Smooth muscle cell of the brain vasculature (primary cell): ENCODE measurements at places on chromosomes 11 and 22.
A peak's percentile ranks its signal among the peaks of the same experiment; 100 is the strongest.

- no peak for DNase-seq
These were observed 125.7 kb downstream of the TRIM29 start for GRCh38 chr11:120012245-120012644.

- DNase-seq, result no peak
These were observed 306.6 kb downstream of the BUD13 start for GRCh38 chr11:116466191-116466590.

DNA sequence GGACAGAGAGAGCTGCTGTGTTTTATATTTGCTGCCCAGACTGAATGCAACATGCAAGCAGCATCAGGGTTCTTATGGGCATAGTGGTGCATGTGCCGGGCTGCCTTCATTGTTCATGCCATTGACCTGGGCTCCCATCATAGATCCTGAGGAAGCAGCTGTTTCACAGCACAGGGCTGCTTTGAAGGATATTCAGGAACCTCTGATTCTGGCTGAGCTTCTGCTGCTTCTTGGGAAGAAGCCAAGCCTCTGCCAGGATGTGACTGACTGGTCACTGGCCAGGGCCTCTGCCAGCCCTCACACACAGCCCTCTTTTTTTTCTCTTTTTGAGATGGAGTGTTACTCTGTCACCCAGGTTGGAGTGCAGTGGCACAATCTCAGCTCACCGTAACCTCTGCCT, 43.3 kb downstream of the CYB5R2 start:
- no peak for DNase-seq

DNA sequence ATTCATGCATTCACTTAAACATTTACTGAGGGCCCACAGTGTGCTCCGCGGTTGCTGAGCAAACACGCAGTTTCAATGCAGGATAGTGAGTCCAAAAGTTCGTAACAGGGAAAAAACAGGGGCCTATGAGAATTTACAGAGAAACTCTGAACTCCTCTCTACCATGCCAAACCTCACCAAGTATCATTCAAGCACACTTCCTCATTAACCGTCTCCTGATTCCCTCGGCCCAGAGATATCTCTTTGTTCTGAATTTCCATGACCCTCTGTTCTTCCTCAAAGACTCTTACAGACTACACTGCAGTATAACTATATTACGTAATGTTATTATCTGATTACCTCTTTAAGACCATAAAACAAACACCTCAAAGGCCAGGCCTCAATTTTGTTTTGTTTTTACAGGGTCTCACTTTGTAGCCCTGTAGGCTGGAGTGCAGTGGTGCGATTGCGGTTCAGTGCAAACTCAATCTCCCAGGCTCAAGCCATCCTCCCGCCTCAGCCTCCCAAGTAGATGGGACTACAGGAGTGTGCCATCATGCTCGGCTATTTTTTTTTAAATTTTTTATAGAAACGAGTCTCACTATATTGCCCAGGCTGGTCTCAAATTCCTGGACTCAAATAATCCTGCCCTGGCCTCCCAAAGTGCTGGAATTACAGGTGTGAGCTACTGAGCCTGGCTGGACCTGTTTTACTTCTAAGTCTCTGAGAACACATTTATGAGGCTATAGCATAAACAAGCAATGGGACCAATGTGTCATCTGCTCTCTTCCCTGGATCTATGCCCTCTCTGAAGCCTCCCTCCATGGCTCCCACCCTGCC, 3.6 kb downstream of the HPS4 start:
- no peak for DNase-seq

- DNase-seq, result no peak
These were observed 25.4 kb upstream of the FGF19 start for GRCh38 chr11:69729252-69729651.

DNA sequence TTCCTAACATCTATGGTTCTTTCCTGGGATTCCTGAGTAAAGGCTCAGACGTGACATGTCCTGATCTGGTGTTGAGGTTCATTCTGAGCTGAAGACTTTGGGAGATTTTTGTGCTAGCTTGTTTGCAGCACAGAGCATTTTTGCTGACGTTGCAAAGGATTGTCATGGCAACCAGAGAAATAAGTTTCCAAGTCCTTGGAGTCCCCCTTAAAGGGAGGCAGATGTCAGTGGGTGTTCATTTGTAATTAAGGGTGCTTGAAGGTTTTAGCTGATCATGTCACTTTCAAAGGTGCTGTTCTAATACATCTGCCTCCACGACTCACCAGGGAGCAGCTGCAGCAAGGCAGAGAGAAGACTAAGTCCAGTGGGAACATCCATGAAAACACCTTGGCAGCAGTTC, 5.4 kb upstream of the SYN3 start:
- no peak for DNase-seq

DNA sequence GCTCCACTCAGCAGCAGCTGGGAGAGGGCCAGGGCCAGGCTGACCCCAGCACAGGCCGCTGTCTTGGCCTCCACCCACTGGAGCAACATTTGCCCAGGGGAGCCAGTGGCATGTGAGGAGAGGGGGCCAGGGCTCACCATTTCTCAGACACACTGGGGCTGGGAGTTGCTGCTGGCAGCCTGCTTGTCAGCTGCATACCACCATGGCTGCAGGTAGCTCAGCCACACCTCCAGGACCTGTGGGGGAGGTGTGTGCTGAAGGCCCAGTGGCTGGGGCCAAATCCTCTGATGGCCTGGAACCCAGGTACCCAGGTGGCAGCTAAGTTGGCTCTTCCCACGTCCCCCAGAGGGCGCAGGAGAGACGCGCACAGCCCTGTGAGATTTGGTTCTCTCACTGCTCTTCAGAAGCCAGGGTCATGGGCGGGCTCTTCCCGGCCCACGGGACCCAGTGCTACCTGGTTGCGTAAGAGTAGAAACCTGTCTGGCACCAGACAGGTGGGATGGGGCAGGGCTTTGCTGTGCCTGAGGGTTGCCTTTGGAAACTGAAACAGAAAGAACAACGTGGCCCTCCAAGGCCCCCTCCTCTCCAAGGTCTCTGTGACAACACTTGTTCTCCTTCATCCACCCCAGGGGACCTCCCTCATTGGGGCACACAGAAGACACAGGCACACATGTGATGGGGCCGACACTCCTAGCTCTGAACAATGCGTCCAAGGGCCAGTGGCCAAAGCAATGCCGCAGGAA, 98.8 kb downstream of the MED15 start:
- no peak for DNase-seq

GRCh38 chr11:87232320-87232719, 194.6 kb downstream of the TMEM135 start:
- DNase-seq, result no peak

DNA sequence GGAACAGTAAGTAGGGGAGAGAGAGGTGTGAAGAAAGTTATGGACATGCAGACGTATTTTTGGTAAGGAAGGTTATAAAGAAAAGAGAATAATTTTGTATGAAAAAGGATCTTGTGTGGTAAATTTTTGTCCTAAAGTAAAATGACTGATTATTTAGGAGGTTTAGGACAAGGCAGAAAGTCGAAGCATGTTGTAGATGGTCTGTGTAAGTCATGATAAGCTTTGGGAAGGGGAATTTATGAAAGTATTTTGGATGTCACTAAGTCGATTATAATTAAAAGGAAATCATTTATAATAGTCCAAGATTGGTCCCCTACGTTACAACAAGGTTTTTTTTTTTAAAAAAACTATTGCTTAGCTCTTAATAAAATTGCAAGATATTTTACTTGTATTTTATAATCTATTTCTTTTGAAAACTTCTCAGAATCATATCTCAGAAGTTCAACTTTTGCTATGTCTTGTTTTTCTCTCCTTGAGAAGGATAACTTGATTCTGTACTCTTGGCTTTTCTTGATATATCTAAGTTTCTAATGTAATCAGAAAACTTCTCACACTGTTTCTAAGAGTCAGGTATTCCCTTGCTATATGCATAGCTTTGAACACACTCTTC, 10.9 kb upstream of the CABP2 start:
- no peak for DNase-seq

- peak; percentile 28 for DNase-seq
These were observed 10.9 kb downstream of the ACO2 start for GRCh38 chr22:41479671-41480396.

DNA sequence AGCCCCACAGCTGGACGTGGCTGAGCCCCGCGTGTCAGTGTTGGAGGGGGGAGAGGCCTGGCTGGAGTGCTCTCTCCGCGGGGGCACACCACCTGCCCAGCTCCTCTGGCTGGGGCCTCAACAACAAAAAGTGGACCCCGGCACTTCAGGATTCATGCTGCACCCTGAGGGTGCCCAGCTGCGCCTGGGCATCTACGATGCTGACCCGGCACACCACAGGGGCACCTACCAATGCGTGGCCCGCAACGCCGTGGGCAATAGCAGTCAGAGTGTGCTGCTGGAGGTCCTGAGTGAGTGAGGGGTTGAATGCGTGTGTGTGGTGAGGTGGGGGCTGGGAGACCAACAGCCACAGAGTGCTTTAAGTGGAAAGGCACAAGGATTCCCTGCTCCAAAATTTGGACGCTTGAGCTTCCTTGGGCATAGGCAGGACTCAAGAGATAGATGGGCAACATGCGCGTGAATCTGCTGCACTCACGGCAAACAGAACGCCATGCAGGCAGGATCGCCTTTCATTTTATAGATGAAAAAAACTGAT, 7.6 kb downstream of the VSIG10L2 start:
- DNase-seq, result no peak

GRCh38 chr11:117872975-117873827, 3.3 kb downstream of the FXYD6 start:
- no peak for DNase-seq

DNA sequence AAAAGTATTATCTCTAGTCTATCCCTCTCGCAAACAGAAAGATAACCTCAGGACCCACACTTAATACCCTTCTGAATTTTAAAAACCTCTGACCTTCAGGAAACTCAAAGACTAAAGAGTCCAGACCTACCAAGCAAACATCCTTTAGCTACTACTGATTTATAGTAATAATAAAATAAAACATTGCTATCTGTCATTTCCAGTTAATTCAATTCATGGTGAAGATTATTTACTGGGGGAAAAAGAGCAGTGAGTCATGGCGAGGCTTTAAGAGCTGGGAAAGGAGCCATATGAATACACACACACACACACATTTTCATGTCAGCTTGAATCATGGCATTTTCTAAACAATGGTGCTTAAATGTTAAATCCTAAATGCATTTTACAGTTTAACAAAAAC, 87.1 kb downstream of the FAM76B start:
- no peak for DNase-seq

DNA sequence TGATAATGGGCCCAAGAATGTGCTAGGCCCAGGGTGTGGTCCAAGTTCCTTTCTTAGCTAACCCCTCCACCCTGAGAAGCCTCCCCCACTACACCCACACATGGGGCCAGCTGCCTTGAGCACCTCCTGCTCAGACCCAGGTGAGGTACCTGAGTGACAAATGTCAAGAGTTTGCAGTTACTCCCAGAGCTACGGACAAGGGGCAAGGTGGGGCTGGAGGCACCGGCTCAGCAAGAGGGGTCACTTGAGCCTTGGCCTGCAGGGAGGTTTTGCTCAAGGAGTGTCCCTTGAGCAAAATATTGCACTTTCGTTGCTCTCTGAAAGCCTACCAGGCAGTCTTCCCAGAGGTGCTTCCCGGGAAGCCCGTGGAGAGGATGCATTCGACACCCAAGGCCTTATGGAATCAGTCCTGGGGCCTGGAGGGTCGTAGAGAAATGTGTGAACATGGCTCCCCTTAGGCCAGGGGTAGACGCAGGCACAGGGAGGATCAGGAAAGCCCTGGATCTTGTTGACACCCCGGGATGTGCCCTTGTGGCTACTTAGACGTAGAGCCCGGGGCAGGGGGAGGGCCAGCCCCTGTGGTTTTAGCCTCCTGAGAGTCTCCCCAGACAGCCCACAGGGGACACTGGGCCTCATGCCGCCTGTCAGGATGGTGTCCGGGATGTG, 114.2 kb downstream of the KCNQ1 start:
- DNase-seq, result no peak

DNA sequence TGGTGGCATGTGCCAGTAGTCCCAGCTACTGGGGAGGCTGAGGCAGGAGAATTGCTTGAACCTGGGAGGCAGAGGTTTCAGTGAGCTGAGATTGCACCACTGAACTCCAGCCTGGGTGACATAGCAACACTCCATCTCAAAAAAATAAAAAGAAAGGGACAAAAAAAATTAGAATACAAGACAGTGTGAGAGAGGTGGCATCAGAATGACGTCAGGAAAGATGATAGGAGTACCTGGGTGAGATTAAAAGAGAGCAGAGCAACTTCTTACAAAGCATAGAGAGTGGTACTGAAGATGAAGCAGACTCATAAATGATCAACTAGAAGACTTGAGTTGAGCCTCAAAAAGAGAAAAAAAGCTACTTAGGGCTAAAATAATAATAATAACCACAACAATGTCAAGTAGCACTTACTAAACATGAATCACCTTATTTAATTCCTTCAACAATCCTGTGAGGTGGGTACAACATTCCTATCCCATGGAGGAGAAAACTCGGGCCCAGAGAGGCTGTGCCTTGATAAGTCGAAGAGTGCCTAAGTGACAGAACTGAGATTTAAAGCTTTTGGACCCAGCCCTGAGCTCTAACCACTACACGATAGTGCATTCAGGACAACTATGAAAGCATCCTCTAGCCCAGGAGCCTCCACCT, 5.2 kb upstream of the SLN start:
- DNase-seq, result no peak

DNA sequence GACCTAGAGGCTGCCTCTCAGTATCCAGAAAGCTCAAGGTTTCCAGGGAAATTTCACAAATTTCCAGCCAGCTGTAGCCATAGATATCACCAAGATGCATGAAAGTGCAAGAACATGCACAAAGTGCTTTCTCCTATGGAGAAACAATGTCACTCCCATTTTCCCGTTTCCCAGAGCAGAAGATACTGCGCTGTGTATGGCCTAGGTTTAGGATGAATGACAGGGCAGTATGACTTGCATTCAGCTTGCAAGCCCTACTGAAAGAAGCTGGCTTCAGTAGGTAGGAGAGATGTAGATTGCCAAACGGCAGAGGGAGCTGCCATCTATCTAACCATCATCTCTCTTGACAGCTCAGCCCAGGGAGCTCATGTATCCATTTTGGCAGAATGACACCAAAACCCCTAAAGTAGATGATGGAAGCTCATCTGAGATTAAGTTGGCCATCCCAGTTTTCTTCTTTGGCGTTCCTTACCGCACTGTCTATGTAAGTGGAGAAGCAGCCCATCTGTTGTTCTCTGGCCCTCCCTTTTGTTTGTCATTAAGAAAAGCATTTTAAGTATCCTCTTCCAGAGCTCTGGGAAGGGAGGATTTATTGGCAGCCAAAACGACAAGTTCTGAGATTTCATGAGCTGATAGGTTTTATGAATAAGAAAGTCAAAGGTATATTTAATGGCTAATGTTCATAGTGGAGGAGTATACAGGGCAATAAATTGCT, 4.6 kb downstream of the TECTA start:
- DNase-seq, result no peak

GRCh38 chr11:115780646-115781362, 276.6 kb upstream of the CADM1 start:
- no peak for DNase-seq

GRCh38 chr11:66787934-66788758, 55.1 kb upstream of the RCE1 start:
- no peak for DNase-seq

DNA sequence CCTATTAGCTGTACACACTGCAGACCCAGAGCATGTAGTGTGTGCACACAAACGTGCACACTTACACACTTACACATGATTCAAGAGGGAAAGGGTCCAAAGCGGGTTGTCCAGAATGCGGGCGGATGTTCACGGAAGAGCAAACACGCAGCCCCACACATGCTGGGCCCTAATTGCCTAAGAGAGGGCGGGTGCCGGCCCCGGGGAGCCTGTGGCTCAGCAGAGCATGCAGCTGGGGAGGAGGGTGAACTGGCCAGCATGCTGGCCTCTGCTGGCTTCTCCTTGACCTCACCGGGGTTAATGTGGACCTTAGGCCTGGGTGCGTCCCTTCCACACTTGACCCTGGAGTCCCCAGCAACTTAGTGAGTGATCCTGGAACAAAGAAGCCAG, 816.3 kb downstream of the BRD1 start:
- DNase-seq, result no peak
